NCI-H1092 (cell line): ENCODE measurements at places on chromosomes 5 and 9.

DNA sequence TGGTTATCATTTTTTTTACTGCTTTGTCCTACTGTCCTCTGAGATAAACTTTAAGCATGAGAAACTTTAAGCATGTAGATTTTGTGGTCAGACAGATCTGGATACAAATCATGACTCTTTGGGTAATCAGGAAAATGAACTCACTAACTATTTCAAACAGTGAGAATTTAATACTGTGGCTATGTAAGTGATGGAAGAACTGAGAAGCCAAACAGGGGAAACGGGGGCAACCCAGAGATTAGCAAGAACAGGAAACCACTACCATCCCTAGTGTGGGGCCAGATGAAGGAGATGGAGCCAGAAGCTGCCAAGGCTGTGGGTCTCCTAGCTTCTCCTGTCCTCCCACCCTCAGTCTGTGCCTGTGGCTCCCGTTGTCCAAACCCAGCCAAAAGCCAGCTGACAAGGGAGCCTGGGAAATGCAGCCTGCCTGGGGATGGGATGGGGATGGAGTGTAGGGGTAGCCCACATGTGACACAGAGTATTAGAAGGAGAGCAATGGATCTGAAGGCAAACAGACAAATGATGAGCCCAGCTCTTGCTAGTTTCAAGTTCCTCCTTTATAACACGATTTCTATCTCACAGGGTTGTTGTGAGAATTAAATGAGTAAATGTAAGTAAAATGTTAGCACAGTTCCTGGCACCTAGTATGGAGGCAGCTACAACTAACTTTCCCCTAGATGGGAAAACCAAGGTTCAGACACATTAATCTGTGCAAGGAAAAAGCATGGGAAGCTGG, 27.7 kb upstream of the CDC23 start:
- DNase-seq, result no peak

GRCh38 chr5:8906303-8906967, 639.4 kb downstream of the SEMA5A start:
- no peak for DNase-seq

DNA sequence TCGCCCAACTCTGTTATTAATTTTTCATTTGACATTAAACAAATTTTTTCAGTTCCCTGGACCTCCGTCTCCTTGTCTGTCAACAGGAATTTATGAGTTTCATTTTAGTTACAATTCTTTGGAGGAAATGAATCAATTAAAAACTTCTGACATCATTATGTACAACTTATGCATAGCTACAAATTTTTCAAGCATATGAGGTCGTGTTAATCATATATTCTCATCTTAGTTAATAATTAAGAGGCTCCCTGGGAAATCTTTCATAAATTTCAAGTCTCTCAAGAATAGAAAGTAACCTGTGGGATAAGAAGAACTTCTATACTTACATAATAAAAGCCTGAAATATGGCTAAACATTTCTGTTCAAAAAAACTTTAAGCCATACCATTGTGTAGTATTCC, 3.4 kb downstream of the UGT3A1 start:
- no peak for DNase-seq

DNA sequence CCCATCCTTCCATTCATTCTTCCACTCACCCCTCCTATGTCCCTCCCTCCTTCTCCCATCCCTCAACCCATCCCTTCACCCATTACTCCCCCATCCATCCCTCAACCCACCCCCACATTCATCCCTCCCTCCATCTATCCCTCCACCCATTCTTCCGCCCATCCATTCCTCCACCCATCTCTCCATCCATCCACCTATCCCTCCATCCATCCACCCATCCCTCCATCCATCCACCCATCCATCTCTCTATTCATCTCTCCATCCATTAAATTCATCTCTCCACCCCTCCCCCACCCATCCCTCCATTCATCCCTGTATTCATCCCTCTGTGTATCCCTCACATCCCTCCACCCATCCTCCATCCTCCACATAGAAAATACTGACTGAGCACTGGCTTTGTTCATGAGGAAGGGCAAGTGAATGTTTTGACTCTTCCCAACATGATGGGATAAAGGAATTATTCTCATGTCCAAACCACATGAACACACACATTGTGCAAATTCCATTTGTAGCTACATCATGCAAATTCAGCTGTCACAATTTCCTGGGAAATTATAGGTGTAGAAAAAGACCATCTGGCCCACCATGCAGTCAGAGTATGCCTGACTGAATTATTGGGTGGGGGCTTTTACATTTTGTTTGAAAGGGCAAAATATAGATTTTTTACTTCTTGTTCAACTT, 6.9 kb upstream of the VAV2 start:
- no peak for DNase-seq

DNA sequence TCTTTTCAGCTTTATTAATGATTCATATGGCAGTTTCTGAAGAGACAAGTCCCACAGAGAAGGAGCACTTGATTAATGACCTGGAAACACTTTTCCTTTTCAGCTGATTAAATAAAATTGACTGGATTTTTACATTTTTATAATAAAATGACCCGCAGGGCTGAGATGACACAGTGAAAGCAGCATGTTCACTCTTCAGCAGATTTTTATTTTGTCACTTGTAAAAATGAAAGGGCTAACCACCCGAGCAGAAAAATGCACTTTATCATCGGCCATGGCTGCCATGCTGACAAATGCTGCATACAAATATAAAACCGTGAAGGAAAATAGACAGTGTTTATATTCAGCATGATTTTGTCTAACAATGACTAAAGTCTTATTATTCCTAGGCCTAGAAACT, 321.6 kb upstream of the ITGA1 start:
- DNase-seq, result no peak

DNA sequence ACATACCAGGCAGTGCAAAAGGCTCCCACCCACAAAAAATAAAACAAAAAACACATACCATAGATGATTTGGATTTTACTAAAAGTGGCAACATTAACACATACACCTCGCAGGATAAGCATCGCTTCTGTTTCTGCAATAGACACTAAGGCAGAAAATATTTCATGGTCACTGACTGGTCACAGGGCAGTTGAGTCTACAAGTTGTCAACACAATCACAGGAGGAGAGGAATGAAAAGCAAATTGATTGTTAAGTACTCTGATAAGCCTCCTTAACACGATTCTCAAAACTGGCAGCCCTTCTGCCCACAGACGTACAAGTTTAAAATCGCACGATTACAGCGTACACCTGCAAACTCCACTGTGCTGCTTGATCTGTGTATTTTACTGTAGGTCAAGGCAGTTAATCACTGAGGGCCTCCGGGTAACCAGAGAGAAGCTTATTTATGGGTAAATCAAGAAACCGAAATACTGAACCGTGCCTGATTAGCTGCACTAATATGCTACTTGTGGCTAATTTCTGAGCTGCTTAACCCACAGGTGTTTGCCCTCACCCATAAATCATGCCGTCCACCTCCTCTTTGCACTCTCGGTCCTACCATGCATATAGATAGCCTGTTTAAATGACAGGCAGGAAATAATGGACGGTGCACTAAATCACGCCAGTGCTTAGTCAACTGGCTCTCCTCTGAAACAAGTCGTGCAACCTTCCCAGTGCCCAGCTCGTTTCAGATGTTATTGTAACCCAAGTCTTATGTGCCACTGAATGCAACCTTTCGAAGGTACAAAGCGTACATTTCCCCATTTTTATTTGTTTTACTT, 659.4 kb upstream of the ADAMTS16 start:
- DNase-seq, result no peak

- DNase-seq, result no peak
These were observed 88.1 kb downstream of the FGF1 start for GRCh38 chr5:142597546-142598337.

GRCh38 chr9:27157097-27157496, 48.1 kb downstream of the TEK start:
- DNase-seq, result no peak

DNA sequence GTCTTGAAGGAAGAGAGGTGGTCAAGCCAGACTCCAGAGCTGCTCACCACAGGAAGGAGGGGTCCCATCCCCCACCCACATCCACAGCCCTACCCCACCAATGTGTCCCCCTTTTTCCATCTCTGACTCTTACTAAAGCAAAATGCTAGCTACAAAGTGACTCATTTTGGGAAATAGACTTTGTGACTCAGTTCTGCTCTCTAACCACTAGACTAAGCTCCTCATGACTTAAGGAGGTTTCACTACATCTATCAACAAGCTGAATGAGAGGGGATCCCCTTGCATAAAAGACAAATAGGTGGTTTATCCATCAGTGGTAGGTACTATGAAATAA, 35.1 kb upstream of the ADRB2 start:
- no peak for DNase-seq
